GM10248 (cell line): ENCODE measurements at places on chromosomes 5 and 9.

DNA sequence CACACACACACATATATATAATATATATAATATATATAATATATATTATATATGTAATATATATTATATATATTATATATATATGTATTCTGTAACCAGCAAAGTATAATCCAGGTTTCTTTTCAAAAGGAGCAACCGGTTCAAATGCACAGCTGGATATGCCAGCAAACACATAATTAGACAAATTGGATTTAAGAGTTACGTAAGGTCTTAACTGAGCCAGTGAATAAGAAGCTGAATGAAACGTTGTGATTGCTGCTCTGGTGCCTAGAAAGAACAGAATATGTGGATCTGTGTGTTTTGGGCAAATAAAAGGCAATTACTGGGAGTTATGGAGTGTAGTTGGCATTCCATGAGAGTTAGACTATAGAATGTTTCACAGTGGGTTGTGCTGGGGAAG lies 178.1 kb downstream of the SLF1 start:
- no peak for DNase-seq

DNA sequence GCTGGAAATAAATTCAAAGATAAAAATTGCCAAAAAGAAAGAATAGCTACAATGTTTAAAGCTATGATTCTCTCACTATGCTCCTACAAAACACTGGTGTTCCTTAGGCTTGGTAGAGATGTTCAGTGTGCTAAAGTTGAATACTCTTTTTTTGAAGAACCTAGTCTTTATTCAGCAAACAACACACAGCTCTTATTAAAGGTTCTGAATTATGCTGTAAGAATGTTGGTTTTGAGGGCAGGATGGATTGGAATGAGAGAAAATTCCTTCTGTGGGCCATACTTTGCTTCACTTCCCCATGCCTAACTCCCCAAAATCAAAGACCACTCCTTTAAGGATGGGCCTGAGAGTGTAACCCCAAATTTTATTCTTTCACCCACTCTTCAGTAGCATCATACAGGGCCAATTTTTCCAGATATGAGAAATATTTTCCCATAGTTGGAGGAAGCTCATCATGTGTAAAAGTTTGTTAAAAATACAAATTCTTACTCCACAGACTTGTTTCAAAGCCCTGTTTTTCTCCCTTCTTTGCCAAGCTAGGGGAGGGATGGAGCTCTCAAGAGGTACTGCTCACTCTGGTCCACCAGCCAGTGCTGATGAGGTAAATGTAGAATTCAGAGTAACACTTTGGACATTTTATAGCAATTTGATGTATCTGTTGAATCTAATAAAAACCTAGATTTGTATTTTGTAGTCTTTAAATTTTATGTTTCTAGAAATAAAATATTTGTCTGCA lies 99.3 kb downstream of the GDNF start:
- no peak for DNase-seq

DNA sequence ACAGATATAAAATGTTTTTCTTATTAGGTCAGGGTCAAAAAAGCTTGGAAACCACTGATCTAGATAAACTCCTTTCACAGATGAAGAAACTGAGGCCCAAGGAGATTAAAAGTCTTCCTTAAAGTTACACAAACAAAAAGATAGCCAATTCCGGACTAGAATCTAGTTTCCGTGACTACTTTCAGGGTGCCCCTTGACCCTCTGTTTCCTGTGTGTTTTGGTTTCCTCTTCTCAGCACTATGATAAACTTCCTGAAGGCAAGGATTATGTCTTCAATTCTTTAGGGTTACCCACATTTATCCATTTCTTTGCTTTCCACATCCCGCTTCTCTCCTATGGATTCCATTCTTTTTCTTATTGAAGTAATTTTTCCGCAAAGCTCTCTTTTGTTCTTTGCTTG lies 83.1 kb downstream of the ADAMTS12 start:
- DNase-seq = no peak

DNA sequence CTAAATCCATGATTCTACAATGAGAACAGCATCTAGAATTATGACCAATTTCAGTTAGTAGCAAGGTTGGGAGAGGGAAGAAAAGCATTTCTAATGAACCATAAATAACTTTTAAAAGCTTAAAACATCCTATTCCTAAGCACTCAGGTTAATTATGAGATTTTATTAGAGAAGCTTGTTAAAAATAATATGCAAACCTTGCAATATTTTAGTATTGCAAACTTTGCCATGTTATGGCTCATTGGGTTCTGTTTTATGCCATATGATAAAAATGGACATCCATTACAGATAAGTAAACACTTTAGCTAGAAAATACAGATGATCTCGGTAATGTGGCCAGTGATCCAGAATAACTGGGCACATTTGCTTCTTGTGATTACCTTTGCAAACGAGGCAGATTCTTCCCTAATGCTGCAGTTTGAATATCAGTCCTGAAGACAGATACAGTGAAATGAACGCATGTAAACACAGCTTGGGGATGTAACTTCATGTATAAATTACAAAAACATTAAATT lies 447.0 kb downstream of the PLK2 start:
- DNase-seq = no peak

- DNase-seq = peak; percentile 47
These were observed 103.2 kb downstream of the SNCAIP start for GRCh38 chr5:122415030-122415800.

GRCh38 chr5:56155992-56156584 lies 77.0 kb downstream of the ANKRD55 start:
- DNase-seq = no peak

DNA sequence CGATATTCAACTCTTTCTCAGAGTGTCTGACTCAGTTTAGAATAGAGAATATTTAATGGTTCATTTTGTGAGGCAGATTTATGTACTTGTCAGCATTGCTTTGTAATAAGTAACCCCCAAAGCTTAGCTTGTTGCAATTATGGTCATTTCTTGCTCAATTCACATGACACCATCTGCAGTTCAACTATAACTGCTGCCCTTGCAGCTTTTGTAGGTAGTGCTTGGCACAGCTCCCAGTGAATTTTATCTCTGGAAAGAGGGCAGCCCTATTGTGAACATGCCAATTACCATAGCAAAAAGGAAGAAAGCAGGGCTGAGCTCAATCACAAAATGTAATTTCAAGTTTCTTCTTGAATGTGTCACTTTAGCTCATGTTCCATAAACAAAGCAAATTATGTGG lies 1587.7 kb upstream of the ACO1 start:
- DNase-seq = no peak

- DNase-seq = no peak
These were observed 70.5 kb downstream of the ADAMTSL1 start for GRCh38 chr9:18544456-18544855.

DNA sequence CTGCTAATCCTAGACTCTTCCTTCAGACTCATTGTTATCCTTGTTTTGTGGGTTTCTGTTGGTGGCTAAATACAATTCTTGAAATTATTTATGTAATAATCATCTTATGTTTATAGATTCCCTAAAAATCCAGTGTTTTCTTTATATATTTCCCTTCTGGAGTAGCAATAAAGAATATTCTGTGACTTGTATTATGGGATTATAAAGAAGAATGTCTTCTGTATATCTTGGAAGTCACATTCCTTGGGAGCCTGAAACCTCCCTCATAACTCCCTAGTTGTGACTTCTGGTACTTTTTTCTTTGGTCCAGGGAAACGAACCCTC lies 356.1 kb downstream of the TMEM167A start:
- no peak for DNase-seq

DNA sequence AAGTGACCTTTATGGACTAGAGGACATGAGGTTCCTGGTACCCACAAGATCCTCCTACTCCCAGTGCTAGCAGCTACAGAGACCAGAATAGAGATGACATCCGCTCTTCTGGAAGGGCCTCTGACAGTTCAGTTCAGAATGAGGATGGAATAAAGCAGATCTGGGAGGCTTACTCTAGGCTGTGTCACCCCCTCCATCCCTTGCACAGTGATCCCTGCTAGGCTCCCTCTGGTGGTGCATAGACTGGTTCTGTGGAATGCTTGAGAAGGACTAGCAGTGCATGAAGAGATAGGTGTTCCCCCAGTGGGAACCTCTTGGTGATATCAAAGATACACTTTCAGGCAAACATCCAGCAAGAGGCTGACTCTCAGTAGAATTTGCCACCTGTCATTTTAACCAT lies 83.0 kb downstream of the NPR3 start:
- DNase-seq = no peak

- DNase-seq = no peak
These were observed 60.3 kb downstream of the PHF2 start for GRCh38 chr9:93636667-93637066.

DNA sequence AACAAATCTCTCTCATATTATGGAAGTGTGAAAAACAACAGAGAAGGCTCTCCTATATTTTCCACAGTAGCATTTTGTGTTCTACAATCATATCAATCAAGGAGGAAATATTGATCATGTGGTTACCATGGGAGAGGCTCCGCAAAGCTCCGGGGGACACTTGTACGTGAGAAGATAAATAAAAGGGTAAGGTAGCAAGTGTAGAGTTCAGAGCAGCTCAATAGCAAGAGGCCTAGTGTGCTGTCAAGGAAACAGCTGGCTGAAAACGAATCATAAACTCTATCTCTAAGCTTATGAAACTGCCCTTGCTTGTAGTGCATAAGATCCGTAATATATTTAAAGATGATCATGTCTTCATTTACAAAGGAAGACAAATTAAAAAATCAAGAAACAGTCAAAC lies 57.5 kb downstream of the CDH18 start:
- DNase-seq = no peak

DNA sequence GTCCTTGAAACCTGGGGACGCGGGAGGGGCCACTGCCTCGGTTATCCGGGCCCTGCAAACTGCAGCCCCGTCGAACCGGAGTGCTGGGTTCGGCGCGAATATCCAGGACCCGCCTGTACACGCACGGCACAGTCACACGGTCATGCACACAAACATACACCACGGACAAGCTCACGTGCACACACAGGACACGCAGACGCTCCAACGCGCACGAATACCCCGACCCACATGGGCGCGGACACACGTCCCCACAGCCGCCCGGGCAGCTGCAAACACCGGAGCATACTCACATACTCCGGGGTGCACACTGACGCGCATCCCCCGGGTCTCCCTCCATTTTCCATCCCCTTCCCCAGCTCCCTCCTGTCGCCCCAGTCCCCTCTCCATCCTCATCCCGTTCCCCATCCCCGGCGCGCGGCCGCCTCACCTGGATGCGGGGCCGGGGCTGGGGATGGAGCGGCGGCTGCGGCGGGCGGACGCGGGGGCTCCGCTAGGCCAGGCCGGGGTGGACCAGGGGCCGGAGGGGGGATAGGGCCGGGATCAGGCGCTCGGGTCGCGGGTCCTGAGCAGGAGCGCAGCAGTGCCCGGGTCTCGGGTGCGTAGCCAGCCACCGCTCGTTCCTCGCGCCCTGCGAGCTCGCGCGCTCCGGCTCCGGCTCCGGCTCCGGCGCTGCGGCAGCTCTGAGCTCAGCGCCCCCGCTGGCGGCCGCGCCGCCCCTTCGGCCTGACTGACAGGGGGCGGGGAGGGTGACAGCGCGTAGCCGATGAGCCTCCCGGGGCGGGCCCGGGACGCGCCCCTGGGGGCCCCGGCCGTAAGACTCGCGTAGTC lies at the start of the genes EIF4E1B and SNCB:
TSS of gene EIF4E1B (plus strand) at position 823 of the 828 bp plus-strand sequence. CDS start 12,113 bp downstream, outside the sequence.
TSS of gene SNCB (minus strand) at position 682 of the 828 bp plus-strand sequence. CDS start 880 bp downstream, outside the sequence.
- peak; percentile 80 for DNase-seq

DNA sequence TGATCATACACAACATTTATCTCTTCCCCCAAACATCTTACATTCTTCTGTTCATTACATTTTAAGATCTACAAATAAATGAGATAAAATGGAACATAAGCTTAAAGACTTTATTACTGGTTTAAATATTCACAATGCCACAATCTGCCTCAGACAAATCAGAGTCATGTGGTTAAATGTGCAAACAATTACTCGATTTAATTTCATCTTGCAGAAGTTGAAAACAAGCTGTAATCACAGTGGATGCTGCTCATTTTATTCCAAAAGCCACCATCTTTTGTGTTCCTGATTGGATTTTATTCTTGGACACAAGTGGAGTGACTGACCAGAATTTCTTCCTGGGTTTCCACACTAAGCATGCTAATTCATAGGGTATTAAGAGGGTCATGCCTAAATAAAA lies 33.2 kb downstream of the SPOCK1 start:
- DNase-seq = no peak
